ENCODE measurements at places on chromosomes 4 and X. TPM values are rescaled to one million over a fixed set of nuclear protein-coding genes. Genes with fewer than 3 reads are reported as not detected.

DNA sequence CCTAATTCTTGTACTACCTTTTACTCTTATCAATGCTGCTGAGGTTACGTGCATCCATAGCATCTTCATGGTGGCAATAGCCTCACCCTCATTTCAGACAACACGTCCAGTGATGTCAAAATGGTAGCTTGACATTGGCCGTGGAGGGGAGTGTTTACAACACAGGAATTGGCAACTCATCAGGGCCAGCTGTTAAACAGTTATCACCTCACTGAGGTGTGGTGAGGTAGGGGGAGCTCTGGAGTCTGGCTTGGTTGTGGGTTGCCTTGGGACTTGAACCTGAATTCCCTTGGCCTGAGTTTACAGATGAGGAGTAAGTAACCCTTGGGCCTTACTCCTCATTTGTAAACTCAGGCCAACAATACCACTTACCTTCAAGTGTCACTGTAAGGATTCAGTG is 10.4 kb downstream of the SASH3 start:
- no peak for DNase-seq

DNA sequence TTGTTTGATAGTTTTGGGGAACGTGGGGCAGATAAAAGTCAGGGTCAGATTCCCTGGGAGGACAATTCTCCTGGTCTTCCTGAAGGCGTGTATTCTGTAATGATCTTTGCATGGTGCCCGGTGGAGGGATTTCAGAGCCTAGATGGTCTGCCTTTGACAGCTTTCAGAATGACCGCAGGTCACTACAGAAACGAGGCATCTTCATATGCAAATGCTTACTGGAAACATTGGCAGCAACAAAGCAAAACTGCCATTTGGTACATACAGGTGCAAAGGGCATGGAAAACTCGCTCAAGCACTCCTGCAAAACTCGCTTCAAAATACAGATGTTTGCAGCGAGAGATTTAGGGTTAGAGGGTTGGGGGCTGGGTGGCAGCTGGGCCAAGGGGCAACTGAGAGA is 8.8 kb downstream of the C4orf50 start:
- no peak for DNase-seq

DNA sequence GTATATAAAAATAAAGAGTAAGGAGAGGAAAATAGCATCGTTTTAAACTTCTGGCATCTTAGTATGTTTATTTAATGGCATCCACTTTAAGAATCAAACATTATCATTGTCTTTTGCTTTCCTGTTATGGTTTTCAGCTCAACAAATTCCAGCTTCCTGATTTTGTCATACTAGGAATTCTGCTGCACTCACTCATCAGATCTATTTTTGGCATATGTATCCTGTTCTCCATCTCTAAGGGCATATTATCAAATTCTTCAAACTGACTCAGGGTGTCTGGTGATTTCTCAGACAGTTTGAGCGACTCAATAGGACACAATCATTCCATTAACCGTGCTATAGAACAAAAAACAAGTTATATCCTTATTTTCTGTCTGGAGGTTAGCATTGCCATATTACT is 248.5 kb upstream of the DIAPH2 start:
- DNase-seq: peak; percentile 82

DNA sequence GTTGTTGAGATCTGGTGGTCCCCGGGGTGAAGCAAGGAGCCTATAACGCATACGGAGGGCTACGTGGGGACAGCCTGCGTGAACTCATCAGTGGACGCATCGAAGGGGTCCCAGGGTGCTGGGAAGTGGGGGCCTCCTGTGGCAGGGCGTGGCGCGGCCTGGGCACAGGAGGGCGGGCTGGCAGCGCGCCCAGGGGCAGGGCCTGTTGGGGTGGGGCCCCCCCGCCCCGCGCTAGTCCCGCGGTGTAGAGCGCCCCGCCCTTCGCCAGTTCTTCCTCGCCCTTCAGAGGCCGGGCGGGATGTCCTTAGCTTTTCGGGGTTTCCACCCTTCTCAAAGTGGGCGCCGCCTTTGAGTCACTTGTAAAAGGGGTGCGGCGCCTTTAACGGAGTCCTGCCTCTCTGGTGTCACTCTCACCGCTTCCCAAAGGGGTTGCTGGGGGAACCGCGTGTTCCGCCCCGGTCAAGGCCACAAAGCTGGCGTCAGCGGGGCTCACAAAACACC is 632 bp downstream of the PLP2 start:
- peak; percentile 31 for DNase-seq

- DNase-seq: no peak
Observed at GRCh38 chrX:139834879-139835278, 98.0 kb downstream of the ATP11C start.

DNA sequence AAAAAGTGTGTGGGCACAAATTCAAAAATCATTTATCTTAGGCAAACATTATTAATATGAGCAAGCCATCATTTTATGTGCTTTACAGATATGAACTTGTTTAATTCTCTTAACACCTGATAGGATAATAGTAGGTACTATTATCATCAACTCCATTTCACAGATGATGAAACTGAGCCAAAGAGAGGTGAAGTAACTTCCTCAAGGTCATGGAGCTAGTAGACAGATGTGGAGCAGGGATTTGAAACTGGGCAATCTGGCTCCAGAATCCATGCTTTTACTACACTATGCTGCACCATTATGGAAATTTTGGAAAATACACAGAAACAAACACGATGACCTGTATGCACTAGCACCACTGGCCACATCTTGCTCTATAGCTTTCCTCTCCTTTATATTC is 1.0 kb upstream of the PIN4 start:
- peak; percentile 2 for DNase-seq

DNA sequence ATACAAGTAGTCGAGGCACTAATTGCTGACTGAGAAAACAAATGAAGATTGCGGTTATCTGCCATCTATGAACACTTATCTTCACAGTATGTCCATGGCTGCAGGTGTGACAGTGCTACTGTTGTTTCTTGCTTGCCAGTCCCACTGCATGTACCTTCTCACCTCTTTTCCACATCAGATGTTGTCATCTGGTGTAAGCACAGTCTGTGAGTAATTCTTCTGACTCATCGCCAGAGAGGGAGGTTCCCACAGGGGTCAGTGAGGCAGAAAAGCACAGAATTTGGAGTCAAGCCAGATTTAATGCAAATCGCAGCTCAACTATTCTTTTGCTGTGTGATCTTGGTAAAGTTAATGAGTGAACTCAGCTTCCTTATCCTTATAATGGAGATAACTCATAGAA is 144.4 kb downstream of the GLRA2 start:
- peak; percentile 31 for DNase-seq

DNA sequence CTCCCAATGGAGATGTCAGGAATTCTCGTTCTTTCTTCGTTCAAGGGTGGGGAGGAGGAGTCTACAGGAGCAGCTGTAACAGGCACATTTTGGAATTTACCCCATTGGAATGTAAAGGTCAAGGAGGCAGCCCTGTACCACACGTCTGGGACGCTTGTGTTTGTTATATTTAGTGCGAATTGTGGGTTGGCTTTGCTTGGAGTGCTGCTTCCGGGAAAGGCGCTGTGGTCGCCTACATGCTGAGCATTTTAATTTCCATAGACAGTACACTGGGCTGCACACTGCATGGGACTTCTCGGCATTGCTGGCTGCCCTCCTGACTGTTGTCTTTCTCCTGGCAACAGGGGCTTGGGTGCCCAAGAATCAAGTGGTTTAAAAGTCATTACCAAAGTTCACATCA is 12.8 kb downstream of the GYG2 start:
- DNase-seq: no peak

GRCh38 chr4:7784131-7784870 is 155.4 kb downstream of the AFAP1 start:
- DNase-seq: no peak

Gene FAM47E
- not detected for total RNA-seq

GRCh38 chr4:54879576-54879975 is 221.8 kb downstream of the KIT start:
- no peak for DNase-seq

GRCh38 chr4:1559896-1560650 is 124.0 kb downstream of the FAM53A start:
- no peak for DNase-seq

DNA sequence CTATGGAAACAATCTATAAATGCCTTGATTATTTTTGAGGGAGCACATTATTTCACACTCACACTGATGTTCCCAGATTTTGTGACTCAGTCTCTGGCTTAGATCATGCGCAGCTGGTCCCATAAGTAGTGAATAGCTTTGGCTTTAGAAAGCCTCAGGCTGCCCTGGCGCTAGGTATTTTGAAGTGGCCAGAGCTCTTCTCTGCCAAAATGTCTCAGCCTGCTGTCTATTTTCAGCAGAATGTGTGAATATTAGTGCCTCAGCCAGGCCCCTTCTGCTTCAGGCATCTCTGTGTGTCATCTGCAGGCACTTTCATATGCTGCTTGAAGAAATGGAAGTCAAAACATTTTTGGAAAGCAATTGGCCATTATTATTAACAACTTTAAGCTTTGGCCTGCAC is 931.0 kb upstream of the INTU start:
- no peak for DNase-seq

DNA sequence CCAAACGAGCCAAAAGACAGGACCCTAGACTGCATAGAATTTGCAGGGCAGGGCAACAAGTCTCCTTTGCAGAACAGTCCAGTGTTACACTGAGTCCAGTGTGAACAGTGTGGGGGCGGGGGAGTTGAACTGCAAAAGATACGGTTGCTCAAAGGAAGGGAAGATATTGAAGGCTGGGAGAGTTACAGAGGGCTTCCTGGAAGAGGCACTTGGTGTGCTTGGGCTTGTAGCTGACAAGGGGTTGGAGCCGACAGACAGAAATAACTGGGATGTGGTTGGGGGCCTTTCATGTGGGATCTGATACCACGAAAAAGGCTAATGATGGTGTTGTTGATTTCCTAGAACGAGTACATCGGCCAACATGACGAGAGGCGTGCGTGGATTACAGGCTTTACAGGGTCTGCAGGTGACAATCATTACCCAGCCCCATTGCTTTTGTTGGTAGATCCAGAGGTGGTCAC is 6.1 kb downstream of the XPNPEP2 start:
- DNase-seq: no peak

All from lung microvascular endothelial cell (primary cell).